ENCODE measurements at places on chromosomes 3 and 15.
A peak's percentile ranks its signal among the peaks of the same experiment; 100 is the strongest.

DNA sequence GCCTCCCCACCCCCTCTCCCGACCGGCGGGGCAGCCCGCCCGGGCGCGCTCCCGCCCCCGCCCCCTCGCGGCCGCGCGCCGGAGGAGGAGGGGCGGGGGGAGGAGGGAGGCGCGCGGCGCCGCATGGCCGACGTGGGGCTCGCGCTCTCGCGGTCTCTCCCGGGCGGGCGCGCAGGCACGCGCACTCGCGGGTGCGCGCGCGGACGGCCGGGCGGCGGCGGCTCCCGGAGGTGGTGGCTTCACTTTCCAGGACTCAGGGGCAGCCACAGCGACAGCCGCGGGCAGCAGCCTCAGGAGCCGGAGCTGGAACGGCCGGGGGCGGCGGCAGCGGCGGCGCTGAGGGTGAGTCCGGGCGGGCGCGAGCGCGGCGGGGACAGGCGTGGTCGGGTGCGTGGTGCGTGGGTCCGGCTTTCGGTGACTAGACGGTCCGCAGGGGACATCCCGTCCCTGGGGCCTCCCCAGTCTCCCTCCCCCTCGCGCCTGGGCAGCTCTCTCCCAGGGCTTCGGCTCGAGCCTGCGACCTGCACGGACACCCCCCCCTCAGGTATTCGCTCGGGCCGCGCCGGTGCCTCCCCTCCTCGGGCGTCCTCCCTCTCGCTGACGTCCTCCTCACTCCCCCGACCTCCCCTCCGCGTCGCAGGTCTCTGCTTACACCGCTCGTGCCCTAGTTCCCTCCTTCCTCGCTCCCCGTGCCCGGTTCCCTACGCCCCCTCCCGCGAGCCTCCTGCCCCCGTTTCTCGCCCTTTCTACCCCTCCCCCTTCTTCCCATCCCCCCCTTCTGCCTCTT lies at the start of gene UBE2E2:
TSS of gene UBE2E2 (plus strand) at position 407 of the 787 bp plus-strand sequence.
- DNase-seq: peak; percentile 92

- DNase-seq: no peak
Measured at GRCh38 chr15:82763361-82764116, 42.3 kb downstream of the FSD2 start.

GRCh38 chr3:71103430-71103921 lies 480.1 kb downstream of the FOXP1 start:
- peak; percentile 68 for DNase-seq

- DNase-seq: no peak
Measured at GRCh38 chr3:31341130-31341529, 191.6 kb upstream of the STT3B start.

- no peak for DNase-seq
Measured at GRCh38 chr3:107604057-107604822, 81.5 kb downstream of the BBX start.

DNA sequence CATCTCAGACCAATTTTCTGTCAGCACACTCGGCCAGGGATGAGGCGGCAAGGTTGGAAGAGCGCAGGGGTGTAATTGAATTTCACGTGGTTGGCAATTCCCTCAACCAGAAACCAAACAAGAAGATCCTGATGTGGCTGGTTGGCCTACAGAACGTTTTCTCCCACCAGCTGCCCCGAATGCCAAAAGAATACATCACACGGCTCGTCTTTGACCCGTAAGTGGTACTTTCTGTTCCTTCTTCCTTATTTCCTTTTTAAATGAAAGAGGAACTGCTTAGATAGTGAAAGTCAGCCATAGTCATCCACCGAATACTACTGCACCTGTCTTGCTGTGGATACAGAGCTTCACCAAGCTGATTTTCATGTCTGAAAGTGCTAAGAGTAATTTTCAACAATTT lies 60.1 kb downstream of the SGO1 start:
- no peak for DNase-seq

DNA sequence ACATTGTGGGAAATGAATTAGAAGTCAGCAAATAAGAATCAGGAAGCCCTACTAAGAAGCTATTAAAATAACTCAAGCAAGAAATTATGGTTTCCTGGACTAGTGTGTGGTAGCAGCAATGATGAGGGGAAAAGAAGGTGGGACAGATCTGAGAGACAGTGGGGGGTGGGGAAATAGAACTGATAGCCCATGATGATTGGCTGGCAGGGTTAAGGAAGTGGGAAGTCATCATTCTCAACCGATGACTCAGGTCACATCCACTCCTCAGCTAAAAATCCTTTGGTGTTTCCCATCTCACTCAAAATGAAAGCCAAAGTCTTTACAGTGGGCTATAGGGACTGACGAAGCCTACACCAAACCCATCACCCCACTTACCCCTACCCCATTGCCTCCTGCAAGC lies 153.9 kb upstream of the ARHGEF26 start:
- DNase-seq: no peak

DNA sequence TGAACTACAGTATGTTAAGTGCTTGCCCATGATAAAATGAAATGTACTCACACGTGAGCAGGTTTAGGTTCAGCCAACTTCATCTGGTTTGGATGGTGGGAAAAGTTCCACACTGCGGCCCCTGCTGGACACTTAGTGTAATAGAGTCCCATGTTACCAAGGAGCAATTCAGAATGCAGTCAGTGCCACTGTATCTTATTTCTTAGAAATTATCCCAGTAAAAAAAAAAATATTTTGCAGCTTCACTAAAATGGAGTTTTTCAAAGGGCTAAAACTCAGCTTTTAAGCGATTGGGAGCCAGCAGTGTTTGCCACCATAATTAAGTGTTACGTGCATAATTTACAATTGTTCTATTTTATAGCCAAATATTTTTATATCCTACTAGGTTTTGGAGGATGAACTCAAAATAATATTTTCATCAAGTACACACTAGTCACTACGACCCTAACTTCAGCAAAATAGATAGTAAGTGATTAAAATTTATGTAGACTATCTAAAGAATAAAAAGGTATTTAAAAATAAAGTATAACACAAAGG lies 371.7 kb upstream of the GBE1 start:
- DNase-seq: peak; percentile 83

DNA sequence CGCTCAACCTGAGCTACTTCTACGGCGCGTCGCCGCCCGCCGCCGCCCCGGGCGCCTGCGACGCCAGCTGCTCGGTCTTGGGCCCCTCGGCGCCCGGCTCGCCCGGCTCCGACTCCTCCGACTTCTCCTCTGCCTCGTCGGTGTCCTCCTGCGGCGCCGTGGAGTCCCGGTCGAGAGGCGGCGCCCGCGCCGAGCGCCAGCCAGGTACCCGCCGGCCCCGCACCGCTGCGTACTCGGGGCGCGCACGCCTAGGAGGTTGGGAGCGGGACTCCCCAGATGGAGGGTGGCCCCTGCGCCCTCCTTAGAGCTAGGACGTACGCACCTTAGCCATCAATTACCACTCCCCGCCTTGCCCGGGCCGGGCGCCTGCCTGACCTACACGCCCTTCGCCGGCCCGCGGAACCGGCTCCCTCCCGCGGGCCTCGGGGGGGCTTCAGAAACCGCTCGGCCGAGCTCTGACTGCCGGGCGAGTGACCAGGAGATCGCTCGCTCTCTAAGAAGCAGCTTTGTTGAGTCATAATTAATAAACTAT lies 466 bp downstream of the NFKBIZ start:
- peak; percentile 63 for DNase-seq

- DNase-seq: no peak
Measured at GRCh38 chr3:99509224-99509623, 129.2 kb upstream of the COL8A1 start.

DNA sequence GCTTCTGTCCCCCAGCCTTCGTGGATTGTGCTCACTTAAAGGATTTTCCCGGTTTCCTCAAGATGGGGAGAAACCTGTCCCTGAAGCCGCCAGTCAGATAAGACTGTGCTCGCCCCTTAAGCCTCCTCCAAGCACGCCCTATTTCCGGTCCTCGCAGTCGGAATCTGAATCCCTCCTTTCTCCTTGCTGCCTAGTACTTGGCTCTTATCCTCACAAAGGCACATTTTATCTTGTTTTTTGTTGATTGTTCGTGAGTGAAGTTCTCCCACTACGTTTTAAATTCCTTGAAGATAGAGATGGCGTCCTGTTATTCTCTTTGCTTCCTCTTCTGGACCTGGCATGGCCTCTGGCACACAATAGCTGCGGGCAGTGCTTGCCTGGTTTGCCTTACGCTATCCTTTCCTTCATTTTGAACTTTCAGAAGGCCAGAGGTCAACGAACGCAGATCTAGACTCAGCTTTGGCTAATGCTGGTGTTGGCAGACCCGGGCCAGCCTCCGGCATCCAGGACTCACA lies 1.7 kb downstream of the CLDN11 start:
- DNase-seq: no peak

DNA sequence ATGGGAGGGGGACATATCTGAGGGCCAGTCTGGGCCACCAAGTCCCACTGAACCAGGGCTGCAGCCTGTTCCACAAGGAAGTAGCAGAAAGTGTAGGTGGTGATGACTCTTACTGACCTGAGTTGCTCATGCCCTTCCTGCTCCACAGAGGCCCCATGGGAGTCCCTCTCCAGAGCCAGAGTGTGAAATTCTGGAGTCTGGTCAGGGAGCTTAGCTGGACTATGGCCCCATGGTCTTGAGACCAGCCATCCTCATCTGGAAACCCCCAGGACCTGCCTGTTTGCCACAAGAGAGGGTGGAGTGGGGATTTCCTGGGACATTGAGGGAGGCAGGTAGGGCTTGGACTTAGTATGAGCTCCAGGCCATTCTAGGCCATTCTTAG lies 3.0 kb downstream of the SPINT1 start:
- peak; percentile 30 for DNase-seq

- DNase-seq: no peak
Measured at GRCh38 chr3:63580151-63580550, 72.3 kb upstream of the SNTN start.

DNA sequence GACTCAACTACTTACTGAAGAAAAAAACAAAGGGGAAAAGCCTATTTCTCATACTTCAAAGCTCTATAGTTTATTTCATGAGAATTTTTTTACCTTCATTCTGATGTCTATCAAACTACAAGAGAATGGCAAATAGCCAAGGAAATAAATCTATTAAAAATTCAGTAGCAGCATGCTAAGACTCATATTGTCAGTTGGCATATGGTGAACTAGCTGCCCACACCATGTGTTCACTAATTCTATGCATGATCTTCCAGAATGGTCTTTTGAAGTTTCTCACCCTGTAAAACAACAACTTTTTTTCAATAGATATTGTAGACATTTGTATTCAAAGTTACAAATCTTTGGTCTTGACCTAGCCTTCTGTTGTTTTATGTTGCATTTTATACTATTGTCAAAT lies 386.2 kb downstream of the RSL24D1 start:
- no peak for DNase-seq

GRCh38 chr3:184228376-184229137 lies 828 bp upstream of the VWA5B2 start:
- DNase-seq: no peak

- no peak for DNase-seq
Measured at GRCh38 chr15:41780727-41781126, 6.4 kb downstream of the MAPKBP1 start.

DNA sequence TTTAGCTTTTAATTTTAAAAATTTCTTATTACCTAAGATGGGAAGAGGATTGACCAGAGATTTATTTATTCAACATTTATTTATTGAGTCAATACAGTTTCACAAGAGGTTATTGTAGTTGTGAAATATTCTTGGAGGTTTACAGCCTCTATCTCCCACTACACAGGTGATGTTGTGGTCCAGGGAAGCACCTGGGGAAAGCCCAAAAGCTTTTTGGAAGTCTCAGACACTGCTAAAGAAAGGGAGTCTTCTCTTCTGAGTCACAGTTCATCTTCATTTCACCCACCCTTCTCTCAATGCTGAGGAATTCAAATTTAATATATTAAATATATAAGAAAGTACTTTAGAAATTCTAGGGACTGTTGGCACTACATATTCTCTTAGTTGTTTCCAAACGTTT lies 41.8 kb downstream of the SERPINI1 start:
- no peak for DNase-seq

- DNase-seq: no peak
Measured at GRCh38 chr3:128725547-128726022, 398 bp upstream of the RAB7A start.

GRCh38 chr3:189516039-189516438 lies 115.2 kb upstream of the TP63 start:
- no peak for DNase-seq

GRCh38 chr15:25618161-25618560 lies 179.3 kb upstream of the UBE3A start:
- no peak for DNase-seq

DNA sequence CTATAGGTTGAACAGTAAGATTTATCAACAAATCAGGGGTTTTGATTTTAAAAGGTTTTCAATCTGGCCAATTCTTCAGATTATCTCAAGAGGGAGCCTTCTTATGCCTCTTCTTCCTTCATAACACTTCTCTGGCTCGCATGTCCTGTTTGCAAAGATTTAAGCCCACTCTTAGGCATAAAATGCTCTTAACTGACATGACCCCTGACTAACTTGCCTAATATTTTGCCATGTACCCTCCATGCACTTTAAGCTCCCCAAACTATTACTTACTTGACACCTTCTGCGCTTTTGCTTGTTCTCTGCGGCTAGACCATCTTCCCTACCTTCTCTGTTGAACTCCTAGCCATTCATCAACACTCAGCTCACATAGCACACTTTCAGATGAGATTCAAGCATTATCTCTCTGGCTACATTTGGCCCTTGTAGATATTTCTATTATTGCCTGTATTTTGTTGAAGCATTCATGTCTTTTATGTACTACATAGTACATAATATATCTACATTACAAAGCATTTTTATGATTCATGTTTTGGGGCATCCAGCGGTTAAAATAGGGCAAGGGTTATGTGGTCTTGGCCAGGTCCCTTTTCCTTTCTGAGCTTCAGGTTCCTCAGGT lies 1.0 kb upstream of the ARIH1 start:
- no peak for DNase-seq

DNA sequence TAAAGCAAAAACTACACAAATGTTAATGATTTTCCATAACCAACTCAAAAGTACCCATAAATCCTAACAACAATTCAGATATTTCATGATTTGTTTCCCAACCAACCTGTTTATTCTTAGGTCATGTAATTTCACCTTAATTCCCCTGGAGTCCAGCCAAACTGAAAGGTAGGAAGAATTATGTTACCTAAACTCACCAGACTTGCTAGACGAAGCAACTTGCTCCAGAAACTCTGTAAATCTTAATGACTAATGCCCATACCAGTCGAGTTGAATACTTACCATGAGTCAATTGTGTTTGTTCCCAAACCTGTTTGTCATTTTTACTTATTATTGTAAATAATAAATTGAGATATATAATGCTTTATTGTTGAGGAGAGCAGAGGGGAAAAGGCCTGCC lies 1030.0 kb downstream of the TBL1XR1 start:
- DNase-seq: no peak

GRCh38 chr3:190485830-190486532 lies 27.9 kb upstream of the IL1RAP start:
- no peak for DNase-seq

DNA sequence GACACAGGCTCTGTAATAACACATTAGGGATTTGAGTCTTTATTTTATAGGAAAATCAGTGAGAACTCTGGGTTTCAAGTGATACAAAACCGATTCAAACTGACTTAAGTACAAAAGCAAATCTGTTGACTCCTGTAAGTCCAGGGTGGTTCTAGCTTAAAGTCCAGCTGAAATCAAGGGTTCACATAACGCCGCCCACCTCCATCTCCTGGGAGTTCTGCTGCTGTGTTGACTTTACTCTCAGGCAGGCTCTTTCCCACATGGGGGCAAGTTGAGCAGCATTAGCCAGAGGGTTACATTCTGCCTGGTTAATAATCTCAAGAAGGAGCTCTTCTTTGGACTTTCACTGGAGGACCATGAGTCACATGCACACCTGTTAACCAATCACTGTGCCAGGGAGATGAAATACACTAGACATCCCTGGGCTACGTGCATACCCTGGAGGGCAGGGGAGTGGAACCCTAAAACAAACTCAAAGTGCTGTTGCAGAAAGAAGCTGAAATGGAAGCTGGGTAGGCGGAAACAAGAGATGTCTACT lies 9.7 kb upstream of the RNF7 start:
- no peak for DNase-seq

GRCh38 chr3:137792626-137793271 lies 28.6 kb downstream of the SOX14 start:
- DNase-seq: no peak
